NCI-H2107 (cell line): ENCODE measurements at places on chromosomes 5 and 9.

- DNase-seq: no peak
Measured at GRCh38 chr9:124163760-124164255, 93.9 kb upstream of the NEK6 start.

DNA sequence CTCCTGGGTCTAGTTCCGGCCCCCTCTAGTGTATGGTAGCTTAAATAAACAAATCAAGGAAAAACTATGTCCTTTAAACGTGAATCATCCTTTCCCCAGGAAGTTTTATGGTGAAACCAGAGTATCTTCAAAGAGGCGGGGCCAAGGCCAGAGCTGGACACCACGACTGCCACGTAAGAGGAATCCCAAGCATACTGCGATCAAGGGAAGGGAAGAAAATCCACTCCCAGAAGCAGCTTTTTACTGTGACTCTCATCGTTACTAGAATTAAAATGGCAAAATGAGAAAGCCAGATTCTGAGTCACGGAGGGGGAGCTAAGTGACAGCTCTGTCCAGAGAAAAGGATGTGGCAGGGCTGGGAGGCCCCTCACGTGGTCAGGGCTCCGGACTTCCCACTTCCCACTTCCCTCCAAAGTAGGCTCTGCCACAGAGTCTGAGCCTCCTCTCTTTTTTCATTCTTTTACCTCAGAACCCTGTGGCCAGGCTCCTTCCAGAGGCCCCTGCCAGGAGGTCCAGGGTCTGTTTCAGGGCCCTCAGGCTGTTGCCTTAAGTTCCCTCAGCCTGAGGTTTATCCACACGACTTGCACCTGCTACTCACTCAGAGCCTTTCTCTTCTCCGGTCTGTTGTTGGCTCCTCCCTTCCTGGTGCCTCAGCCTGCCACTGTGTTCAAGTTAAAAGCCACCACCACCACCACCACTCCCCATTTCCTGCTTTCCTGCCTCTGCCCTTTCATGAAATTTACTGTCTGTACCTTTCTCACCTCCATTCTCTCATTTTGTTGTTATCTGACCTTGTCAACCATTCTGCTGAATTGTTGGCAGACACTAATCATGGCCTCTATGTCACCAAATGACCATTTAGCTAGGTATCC is 1.4 kb upstream of the GLRX start:
- no peak for DNase-seq

GRCh38 chr5:100900796-100901781 is 2.0 kb downstream of the ST8SIA4 start:
- DNase-seq: peak; percentile 11

DNA sequence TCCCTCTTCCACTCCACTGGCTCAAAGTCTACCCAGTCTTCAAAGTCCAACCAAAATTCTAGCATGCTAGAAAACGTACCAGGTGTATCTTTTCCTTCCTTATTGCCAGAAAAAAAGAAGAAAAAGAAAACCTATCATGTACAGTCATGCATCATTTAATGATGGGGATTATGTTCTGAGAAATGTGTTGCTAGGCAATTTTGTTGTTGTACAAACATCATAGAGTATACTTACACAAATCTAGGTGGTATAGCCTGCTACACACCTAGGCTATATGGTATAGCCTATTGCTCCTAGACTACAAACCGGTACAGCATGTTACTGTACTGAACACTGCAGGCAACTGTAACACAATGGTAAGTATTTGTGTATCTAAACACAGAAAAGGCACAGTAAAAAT is 104.8 kb downstream of the SREK1 start:
- no peak for DNase-seq

DNA sequence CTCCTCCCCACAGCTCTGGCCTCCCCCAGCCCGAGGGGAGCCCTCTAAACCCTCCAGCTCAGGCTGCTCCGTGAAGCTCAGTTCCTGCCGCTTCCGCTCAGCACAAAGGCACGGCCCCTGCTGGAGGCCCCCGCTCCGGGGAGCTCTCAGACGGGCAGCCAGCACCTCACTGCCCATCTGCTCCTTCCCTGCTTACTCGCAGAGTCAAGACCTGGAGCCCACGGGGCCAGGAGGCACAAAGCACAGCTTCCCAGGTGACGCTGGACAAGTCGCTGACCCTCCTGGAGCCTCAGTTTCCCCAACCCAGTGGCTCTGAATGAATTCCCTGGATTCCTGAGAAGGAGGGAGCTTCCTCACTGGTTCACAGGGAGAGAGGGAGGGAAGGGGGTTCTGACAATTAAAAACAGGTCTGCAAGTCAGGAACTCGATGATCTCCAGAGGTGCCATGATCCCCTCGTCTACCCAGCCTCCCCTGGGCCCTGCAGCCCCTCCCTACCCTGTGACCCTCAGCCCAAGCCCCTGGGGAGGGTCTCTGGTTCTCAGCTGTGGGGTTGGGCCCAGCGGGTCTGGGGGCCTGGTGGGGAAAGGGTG is 36.2 kb downstream of the VAV2 start:
- no peak for DNase-seq
